ENCODE measurements at places on chromosomes 3 and 15.

- DNase-seq = no peak
Observed at GRCh38 chr15:84764989-84765388, 16.6 kb downstream of the ZNF592 start.

DNA sequence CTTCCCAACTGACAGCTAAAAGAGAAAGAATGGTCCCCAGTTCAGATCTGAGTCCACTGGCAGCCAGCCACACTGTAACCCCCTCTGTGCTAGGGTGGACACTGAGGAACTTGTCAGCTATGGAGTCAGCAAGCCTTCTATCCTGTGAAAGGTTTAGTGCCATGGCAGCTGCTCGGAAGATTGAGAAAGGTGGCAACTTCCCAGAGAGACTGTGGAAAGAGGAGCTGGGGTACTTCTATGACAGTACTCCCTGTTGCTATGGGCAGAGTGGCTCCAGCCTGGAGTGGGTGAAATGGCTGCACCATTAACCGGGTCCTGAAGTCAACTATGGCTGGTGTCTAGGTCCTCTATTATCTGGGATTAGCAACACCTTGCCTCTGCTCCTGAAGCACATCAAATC, 447.2 kb downstream of the EPHB1 start:
- no peak for DNase-seq

DNA sequence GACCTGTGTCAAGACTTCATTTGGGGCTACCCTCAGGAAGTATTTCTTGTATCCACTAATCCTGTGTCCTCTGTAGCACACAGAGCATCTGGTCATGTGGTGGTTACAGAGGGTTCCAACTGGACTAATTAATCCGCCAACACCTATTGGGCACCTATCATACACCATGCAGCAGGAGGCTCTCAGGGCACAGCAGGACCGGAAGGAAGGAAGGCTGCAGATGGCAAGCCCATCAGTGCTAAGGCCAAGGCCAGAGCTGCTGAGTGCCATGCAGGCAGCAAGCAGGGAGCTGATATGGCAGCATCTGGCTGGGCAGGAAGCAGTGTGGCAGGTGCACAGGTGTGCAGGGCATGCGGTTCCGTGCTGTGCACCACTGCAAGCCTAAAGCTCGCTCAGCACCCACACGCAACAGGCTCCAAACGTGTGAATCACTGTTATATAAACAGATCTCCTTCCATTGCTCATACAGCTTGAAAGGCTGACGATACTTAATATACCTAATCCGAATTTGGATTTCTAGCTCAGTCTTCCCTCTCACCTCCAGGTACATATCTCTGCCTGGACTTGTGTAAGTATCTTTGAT, 64.4 kb upstream of the SNRPA1 start:
- no peak for DNase-seq

- peak; percentile 77 for DNase-seq
Observed at GRCh38 chr15:88621789-88622604, 857 bp downstream of the AEN start.

DNA sequence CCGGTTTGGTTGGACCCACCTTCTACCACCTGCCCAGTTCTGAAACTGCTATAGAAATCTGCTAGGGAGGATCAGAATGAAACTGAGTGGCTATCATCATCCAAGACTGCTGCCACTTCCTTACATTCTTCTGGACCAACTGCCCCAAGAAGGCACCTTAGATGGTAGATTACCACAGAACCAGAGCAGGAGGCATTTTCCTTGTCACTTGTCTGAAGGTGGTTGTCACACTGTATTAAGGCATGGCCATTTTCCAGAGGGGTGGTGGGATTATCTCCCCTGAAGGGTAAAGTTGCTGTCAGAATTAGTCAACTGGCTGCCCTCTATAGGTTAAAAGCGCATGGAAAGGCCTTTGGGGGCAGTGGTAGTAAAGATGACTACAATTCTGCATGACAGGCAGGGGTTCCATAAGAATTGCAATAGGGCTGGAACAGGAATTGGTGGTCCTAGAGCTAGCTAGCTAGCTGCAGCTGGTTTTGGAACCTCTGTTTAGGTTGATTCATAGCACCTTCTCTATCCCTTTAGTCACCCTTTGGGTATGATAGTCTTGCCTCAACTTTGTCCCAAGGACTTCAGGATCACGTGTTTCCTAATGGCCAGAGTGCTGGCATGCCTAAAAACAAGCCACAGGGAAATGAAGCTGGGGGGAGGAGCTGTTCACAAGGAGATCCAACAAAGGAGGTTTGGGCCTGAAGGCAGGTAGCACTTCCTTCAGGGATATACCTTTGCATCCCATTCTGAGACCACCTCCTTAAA, 4.8 kb upstream of the CSPG5 start:
- DNase-seq = no peak

- no peak for DNase-seq
Observed at GRCh38 chr3:183871541-183871940, 13.1 kb downstream of the PARL start.

DNA sequence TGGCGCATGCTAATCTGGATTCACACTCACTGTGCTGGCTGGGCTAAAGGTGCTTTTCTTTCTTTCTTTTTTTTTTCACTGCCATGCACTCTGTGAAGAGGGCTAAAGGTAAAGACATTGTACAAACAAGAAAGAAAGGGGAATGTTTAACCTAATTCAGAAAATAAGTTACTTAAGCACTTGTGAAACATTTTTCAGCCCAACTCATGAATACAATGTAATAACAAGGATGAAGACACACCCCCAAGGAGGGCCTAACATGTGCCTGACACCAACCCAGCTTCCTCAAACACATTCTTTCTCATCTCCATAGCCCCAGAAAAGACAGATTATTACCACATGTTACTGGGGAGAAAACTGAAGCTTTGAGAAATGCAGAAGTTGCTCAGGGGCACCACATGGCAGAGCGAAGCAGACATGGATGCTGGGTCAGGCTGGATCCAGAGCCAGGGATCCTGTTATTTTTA, 5.7 kb downstream of the STIMATE start:
- DNase-seq = no peak

DNA sequence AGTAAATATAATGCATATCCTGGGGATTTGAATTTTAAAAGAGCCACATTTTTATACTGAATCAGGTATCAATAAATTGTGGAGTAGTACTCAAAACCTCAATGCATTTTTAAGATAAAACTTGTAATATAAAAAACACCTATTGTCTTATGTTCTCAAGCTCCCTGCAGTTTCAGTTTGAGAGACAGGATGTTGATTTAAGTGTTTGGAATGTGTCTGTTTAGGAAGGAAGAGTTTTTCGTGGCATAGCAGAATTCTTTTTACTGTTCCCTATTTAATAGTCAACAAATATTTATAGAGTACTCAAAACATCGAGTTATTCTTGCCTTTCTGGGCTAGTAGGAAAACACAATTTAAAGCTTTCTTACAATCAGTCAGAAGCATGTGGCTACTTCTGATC, 146.1 kb upstream of the BCHE start:
- peak; percentile 62 for DNase-seq

All from SW 1271 (cell line).